Common myeloid progenitor, CD34-positive (primary cell): ENCODE measurements at places on chromosomes 7 and 10.

GRCh38 chr10:84214612-84215235, 10.6 kb downstream of the LRIT2 start:
- peak; percentile 63 for DNase-seq

- no peak for DNase-seq
Observed at GRCh38 chr10:16445770-16446469, 9.1 kb downstream of the PTER start.

- no peak for DNase-seq
Observed at GRCh38 chr7:128036226-128036940, 5.1 kb upstream of the LRRC4 start.

- no peak for DNase-seq
Observed at GRCh38 chr10:132764108-132764507, 21.8 kb downstream of the NKX6-2 start.

DNA sequence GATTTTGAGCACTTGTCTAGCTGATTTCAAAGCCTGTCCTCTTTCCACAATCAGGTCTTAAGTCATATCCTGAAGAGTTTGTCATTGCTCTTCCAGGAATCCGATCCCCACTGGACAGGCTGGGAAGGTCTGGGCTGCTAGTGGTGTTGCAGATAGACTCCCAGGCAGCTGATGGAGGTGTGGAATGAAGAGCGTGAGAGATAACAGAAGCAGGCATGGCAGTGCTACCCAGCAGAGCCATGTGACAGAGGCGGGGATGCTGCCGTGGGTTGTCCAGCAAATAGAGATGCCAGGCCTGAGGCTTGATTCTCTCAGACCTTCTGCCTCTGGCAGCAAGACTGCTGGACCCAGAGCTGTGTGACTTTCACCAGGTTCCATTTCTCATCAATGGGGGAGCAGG, 116.5 kb upstream of the EEPD1 start:
- no peak for DNase-seq

GRCh38 chr7:44960011-44960580, 18.7 kb downstream of the MYO1G start:
- DNase-seq, result no peak

- no peak for DNase-seq
Observed at GRCh38 chr7:34137176-34137575, 231.8 kb downstream of the BMPER start.

DNA sequence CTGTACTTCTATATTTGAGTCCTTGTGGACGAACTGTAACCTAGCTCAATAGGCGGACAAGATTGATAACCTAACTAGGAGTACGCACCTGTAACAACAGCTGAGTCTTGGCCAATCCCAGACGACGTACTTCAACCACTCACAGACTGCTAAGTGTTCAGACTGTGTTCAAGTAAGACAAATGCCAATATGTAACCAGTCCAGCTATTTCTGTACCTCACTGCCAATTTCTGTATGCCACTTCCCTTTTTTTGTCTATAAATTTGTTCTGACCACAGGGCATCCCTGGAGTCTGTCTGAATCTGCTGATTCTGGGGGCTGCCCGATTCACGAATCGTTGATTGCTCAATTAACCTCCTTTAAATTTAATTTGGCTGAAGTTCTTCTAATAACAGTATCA, 32.2 kb downstream of the HACD1 start:
- peak; percentile 39 for DNase-seq

DNA sequence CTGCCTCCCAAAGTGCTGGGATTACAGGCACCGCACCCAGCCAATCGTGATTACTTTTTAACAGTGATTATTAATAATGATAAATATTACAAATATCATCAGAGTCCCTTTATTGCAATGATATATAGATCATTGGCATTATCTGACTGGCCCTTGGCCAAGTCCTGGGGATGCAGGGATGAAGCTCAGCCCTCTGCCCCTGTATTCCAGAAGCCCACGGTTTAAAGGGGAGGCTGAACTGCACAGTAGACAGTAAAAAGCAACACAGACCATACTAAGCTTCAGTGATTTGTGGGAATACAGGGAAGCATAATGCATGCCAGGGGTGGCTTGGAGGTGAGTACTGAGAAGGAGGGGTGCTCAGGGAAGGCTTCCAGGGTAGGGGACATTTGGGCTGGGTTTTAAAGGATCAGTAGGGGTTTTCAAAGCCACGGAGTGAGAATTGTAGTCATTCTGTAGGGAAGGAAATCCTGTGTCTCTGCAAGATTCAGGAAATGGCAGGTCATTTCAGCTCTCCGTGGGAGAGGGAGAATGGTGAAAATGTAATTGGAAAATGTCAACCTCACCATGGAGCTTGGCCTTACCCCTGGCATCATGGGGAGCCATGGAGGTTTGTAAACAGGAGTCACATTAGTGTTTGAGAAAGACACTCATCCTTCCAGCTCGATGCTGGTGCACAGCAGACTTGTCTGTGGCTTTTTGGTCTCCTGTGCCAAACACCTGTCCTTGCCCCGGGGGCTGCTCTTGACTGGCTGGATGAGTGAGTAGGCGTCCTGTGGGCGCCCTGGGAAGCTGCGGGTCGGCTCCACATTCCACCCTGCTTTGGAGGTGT, 8.8 kb downstream of the ADAMTS14 start:
- no peak for DNase-seq

GRCh38 chr10:117596706-117597105, 54.2 kb downstream of the EMX2 start:
- DNase-seq, result no peak

GRCh38 chr10:26881600-26882331, 21.0 kb upstream of the ABI1 start:
- peak; percentile 70 for DNase-seq

DNA sequence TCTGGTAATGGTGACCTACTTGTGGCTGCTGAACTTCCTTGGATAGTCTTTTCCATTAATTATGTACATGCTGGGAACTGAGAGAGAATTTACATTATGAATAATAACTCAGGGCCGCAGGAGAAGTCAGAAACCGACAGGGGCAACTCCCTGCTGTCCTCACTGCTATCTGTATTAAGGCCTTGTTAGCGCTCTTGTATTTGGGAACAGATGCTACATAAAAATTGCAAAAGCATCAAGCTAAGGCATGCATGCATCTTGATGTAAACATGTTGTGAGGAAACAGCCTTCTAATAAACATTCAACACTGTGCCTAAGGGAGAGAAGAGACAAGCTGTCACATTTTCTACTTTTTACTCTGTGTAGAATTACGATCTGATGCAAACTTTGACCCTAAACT, 158.4 kb downstream of the PARD3 start:
- no peak for DNase-seq

GRCh38 chr10:100567249-100567648, 31.5 kb downstream of the HIF1AN start:
- DNase-seq, result no peak

GRCh38 chr10:92640107-92640506, 47.2 kb downstream of the KIF11 start:
- no peak for DNase-seq

DNA sequence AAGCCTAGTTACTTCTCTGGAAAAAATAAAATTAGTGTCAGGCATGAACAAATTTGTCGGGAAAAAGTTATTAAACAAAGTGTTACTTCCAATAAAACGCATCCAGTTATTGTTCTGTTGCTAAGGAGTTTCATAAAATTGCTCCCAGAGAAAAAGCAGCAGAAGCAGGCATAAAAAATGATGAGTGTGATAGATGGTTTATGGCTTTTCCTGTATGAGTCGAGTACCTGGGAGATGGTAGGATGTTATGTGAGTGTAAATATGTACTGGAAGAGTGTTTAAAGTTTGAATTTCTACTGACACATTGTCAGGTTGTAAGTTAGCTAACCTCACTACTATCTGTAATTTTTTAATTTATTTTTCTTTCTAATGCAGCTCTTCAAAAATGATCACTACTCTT, 390.7 kb downstream of the ARL4A start:
- no peak for DNase-seq

DNA sequence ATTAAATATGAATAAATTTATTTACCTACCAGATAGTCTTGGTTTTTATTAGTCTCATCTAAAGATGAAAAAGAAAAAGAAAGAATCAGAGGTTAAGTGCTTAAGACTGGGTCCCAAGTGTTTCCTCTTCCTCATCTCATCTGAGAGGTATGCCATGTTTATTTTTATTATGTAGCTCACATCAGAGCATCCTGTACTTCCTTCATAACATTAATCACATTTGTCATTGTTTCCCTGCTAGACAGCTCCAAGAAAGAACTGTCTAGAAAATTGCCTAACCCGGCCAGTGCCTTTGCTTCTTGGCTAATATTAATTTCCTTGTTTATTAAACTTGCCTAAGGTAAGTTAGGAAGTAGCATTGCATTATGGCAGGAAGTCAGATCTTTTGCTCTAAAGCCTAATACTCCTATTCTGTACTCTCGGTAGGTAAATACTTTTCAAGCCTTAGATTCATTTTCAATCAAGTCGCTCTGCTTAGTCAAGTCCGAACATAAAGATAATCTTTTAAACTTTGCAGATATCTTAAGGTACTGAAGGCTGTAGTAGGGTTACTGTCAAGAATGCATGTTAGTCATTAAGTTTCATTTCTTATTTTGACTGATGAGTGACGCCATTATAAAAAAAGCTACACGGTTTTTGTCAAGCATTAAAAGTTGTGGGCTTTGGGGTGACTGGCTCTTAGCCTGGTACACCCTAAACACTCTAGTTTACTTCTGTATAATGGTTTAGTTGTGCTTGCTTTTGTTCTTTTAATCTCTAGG, 47.4 kb downstream of the ZMYND11 start:
- no peak for DNase-seq

GRCh38 chr10:68869623-68870022, 31.5 kb upstream of the DDX50 start:
- DNase-seq, result no peak

DNA sequence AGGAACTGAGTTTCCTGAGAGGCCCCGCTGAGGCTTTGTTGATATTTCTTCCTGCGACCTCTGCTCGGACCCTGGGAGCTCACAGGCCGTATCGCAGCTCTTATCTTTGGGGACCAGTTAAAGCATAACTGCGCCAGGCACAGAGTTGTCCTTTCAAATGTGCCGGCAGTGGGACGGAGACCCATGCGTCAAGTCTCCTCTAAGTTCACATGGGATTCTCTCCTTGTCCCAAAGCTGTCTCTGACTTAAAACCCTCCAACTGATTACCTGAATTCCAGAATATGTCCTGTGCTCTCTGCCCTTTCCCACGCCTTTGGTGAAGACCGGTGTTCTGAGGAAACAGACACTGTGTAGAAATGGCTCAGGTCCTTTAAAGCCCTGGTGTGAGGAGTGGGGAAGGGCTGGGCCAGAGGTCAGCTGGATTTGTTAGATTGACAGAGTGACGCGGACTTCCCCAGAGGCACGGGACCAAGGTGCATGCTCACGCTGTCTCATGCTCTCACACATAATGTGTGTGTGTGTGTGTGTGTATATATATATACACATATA, 169.8 kb downstream of the EGFR start:
- no peak for DNase-seq

DNA sequence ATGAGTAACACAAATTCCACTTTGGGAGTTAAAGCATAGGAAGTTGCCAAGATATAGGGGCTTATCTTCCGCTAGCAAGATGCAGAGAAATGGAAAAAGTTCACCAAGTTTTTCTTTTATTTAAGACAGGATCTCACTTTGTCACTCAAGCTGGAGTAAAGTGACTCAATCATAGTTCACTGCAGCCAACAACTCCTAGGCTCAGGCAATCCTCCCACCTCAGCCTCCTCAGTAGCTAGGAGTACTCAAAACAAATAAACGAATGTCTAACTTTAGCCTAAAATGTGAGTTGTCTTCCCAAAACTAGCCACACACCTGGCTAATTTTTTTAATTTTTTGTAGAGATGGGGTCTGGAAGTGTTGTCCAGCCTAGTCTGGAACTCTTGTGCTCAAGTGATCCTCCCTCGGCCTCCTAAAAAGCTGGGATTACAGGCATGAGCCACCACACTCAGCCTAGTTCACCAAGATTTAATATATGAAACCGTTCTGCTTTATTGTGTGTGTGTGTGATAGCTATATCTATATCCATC, 9.9 kb downstream of the VIM start:
- peak; percentile 82 for DNase-seq

- no peak for DNase-seq
Observed at GRCh38 chr10:33327751-33328150, 6.7 kb downstream of the NRP1 start.

DNA sequence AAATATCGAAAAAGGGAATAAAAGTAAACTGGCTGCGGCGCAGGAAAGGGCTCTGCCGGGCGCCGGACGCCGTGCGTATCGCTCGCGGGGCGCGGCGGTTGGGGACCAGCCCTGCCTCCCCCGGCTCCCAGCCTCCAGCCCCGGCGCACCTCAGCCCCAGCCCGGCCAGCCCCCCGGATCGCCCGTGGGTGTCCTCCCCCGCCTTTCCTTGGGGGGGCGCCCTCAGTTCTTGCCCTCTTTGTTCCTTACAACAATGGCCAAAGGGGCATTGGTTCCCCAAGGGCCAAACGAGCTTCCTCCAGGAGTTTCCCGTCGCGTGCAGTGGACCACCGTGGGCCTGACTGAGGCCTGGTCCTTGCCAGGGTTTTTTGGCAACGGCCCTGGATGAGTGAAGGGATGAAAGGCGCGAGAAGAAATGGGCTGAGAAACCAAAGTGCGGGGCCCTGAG, 1.2 kb downstream of the MACROH2A2 start:
- peak; percentile 16 for DNase-seq

- peak; percentile 15 for DNase-seq
Observed at GRCh38 chr10:84204122-84204521, 9.8 kb downstream of the CDHR1 start.

GRCh38 chr10:30027057-30028005, 32.1 kb downstream of the JCAD start:
- peak; percentile 98 for DNase-seq

DNA sequence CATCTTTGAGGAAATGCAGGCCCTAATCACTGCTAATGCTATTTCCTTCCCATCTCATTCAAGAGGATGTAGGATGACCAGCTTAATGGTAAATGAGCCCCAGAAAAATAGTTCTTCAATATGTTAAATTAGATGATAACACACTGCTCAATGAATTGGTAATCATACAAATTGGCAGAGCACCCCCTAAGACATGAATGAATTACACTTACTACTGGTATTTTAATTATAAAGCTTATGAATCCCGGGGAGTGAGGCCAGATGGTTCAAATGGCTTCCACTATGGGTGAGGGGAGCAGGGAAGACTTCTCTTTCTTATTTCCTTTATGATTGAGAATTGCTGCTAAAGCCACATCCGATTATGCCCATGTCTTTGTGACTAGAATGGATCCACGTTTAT, 159.2 kb upstream of the TARP start:
- DNase-seq, result no peak

DNA sequence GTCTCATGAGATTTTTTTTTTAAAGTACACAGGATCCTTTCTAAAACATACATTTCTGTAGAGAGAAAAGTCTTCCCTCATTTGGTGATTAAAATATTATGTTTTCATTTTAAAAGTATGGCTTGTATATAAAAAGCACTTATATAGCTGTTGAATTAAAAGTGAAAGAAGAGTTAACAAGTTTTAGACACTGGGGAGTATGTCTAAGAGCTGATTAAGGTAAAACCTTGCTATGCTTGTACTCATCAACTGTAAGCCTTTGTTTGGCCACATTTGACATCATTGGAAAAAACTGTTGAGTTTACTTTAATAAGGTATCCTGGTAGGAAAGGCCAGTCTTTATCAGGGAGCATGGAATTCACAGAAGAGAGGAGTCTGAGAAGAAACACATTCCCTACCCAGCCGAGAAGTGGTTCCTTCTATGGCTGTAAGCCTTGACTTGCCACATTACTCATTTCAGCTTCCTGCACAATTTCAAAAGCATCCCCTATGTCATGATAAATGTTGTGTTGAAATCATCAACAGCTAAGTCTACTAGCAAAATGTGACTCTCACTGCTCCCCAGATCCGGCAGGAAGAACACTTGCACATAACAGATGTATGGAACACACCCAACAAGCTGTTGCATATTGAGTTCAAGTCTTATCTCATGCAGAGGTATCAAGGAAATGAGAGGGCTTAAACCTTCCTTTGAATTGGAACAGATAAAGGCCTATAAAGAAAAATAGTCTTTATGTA, 171.8 kb upstream of the CDK1 start:
- DNase-seq, result peak; percentile 70
